ENCODE measurements at places on chromosomes 2 and 18.

DNA sequence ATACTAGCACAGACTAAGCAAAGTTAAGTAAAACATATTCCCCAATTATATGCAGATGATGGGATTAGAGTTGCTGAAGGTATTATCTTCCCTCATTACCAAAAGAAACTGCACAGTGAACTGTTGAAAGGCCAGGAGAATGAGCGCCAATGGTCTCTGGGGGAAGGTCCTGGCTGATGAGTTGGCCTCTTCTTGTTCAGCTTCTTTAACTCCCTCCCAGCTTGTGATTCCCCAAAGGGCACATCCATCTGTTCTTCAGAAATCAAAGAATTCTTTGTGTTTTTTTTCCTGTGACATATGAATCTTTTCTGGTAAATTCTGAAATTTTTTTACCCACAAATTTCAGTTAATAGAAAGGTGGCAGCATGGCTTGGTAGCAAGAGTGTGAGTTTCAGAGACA lies 667.6 kb downstream of the CNTNAP5 start:
- no peak for DNase-seq

DNA sequence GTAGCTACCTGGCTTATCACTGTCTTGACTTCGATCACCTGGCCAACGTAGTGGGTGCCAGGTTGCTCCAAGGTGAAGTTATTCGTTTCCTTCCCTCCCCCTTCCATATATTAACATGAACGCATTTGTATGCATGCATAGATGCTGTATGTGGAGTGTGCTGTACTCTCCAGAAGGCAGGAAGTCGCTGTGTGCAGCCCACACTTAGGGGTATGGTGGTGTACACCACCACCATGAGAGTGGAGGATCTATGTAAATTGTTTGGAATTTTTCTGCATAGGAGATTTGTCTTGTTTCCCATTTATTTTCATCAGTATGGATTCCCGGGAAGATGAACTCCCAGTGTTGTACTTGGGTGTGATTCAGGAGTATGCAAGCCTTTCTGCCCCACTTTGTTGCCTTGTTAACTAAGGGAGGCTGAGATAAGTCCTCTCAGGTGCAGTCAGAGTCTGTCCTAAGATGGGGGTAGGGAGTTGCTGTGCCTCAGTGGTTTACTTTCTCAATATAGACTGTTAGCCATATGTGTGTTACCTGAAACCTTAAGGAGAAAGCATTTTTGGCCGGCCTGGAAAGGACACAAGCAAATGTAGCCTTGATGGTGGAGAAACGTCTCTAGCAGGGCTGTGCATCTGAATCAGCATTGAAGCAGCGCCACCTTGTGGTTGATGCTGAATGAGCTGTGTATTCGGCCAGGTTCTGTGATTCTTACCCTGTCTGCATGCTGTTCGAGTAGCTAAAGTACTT lies 149.8 kb downstream of the TANC1 start:
- peak; percentile 29 for DNase-seq

GRCh38 chr18:34775461-34775860 lies 65.4 kb downstream of the DTNA start:
- DNase-seq = no peak

GRCh38 chr2:166282154-166282553 lies 93.6 kb downstream of the SCN9A start:
- DNase-seq = no peak

All from GM19239 (cell line).